ENCODE measurements at places on chromosomes 1 and 21.

- DNase-seq = no peak
Measured at GRCh38 chr1:108357802-108358201, 92.3 kb upstream of the NBPF6 start.

- DNase-seq = no peak
Measured at GRCh38 chr1:181100934-181101333, 12.4 kb downstream of the IER5 start.

- no peak for DNase-seq
Measured at GRCh38 chr1:231549733-231550447, 21.4 kb downstream of the TSNAX start.

- DNase-seq = no peak
Measured at GRCh38 chr1:223189525-223189902, 46.5 kb upstream of the TLR5 start.
